ENCODE measurements at places on chromosomes 7 and 10. TPM values are rescaled to one million over a fixed set of nuclear protein-coding genes. Genes with fewer than 3 reads are reported as not detected.

DNA sequence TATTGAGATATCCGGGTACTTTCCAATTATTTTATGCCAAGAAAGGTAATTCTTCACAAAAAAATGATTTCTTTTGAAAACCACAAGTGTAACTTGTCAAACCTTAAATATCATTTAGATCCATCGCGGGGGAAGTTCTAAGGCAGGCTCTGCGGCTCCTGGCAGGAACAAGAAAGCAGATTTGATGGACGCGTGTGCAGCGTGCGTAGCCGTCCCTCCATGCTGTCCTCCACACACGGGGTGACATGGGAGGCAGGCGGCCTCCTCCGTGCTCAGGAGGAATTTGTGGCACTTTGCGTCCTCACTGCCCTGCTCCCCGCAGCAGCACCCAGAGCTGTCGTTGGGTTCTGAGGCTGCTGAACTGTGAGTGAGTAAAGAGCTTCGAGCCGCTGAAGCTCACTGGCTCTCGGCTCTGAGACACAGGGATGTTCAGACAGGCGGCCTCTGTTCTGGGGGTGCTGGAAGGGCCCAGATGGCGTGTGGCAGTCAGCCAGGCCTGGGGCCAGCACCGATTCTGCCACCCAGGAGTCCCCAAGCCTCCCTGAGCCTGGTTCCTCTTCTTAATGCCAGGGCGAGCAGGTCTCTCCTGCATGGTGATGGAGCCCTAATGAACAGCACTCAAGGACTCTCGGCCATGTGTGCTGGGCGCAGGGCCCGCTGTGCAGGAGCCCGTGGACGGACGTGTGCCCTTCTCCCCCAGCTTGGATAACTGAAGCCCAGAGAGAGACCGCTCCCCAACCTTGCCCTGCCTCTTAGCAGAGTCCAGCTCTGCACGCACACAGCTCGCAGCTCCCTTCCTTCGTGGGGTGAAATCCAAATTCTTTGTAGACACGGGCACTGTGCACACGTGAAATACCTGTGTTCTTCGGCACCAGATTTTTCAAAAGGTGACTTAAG lies 185.4 kb upstream of the SHH start:
- no peaks in the 10 kb centered on the region for H3K36me3 ChIP-seq
- no peak overlapping the region for H3K4me3 ChIP-seq
- DNase-seq: no peak
- H3K4me1 ChIP-seq: no peaks in the 10 kb centered on the region
- peaks cover 47% of the 10 kb centered on the region for H3K27me3 ChIP-seq

DNA sequence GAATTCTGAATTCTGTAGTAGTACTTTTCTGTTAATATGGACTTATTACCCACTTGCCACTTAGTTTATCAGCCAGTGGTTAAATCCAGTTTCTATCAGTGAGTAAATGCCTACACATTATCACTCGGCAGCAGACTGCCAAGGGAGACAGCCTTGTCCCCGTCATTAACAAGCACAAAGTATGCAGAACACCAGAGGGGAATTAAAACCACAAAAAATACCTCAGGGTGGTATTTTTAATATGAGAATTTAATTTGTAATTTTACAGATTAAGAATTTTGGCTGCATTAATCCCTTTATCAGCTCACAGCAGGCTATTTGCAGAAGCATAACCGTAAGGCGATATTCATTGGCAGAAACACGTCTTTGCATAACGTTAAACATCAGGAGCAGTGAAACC lies 150.0 kb upstream of the FZD1 start:
- no peaks in the 10 kb centered on the region for H3K27me3 ChIP-seq
- no peaks in the 10 kb centered on the region for H3K4me1 ChIP-seq
- peaks cover 58% of the 10 kb centered on the region for H3K36me3 ChIP-seq

- no peak for DNase-seq
- no peaks in the 10 kb centered on the region for H3K27me3 ChIP-seq
- H3K4me1 ChIP-seq: peaks cover 5% of the 10 kb centered on the region
- no peak overlapping the region for H3K4me3 ChIP-seq
- no peak overlapping the region for H3K27ac ChIP-seq
- H3K36me3 ChIP-seq: peaks cover 17% of the 10 kb centered on the region
These were observed 2.1 kb downstream of the SLC4A2 start for GRCh38 chr7:151061213-151062110.

The TMEM229A gene
- not detected for total RNA-seq

DNA sequence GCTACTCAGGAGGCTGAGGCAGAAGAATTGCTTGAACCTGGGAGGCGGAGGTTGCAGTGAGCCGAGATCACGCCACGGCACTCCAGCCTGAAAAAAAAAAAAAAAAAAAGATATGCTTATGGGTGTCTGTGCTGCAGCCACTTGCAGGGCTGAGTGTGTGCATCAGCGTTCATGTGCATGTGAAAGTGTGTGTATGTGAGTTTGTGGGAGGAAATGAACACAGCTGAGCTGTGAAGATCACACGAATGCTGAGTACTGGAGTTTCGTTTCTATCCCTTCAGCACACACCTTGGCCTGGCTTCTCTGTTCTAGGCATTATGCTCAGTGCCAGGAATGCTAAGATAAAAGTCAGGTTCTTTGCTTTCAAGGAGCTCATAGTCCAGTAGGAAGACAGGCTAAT lies 12.0 kb upstream of the SVOPL start:
- H3K4me1 ChIP-seq: no peaks in the 10 kb centered on the region
- no peak overlapping the region for H3K27ac ChIP-seq
- H3K36me3 ChIP-seq: no peaks in the 10 kb centered on the region
- H3K4me3 ChIP-seq: no peak overlapping the region
- H3K27me3 ChIP-seq: no peaks in the 10 kb centered on the region
- no peak for DNase-seq

- no peak for DNase-seq
- H3K36me3 ChIP-seq: no peaks in the 10 kb centered on the region
- H3K27ac ChIP-seq: no peak overlapping the region
- no peak overlapping the region for H3K4me3 ChIP-seq
- no peaks in the 10 kb centered on the region for H3K27me3 ChIP-seq
These were observed 231.9 kb downstream of the MAD1L1 start for GRCh38 chr7:2000746-2001321.

- no peak within 1 kb of the TSS for H3K4me3 ChIP-seq
- no peak for DNase-seq
- H3K27ac ChIP-seq: no peak within 1 kb of the TSS
- no peaks in the 10 kb centered on the region for H3K36me3 ChIP-seq
- no peaks in the 10 kb centered on the region for H3K4me1 ChIP-seq
These were observed at the start of gene LIPJ for GRCh38 chr10:88586462-88586861. LIPJ (plus strand) TSS chr10:88586762; CDS start chr10:88590688, 3,926 bp downstream.

The HOXA7 gene
- total RNA-seq: 40.4 TPM

- H3K27me3 ChIP-seq: no peaks in the 10 kb centered on the region
- peaks cover 12% of the 10 kb centered on the region for H3K4me1 ChIP-seq
- H3K27ac ChIP-seq: no peak overlapping the region
- H3K4me3 ChIP-seq: no peak overlapping the region
- no peak for DNase-seq
These were observed 38.6 kb downstream of the NRP1 start for GRCh38 chr10:33295851-33296250.

GRCh38 chr10:28201410-28202400 lies 101.2 kb downstream of the MPP7 start:
- H3K27me3 ChIP-seq: no peaks in the 10 kb centered on the region
- no peaks in the 10 kb centered on the region for H3K36me3 ChIP-seq
- H3K4me1 ChIP-seq: peaks cover 16% of the 10 kb centered on the region
- peak overlapping the region; percentile 13 for H3K27ac ChIP-seq

The CPVL gene
- 8.3 TPM for total RNA-seq

GRCh38 chr7:32256376-32256775 lies 186.2 kb upstream of the PDE1C start:
- no peak for DNase-seq
- no peak overlapping the region for H3K4me3 ChIP-seq
- H3K36me3 ChIP-seq: no peaks in the 10 kb centered on the region
- no peaks in the 10 kb centered on the region for H3K27me3 ChIP-seq

- H3K4me1 ChIP-seq: no peaks in the 10 kb centered on the region
- H3K27me3 ChIP-seq: no peaks in the 10 kb centered on the region
- H3K27ac ChIP-seq: no peak overlapping the region
- no peak overlapping the region for H3K4me3 ChIP-seq
These were observed 66.8 kb downstream of the LRMDA start for GRCh38 chr10:75497997-75498883.

DNA sequence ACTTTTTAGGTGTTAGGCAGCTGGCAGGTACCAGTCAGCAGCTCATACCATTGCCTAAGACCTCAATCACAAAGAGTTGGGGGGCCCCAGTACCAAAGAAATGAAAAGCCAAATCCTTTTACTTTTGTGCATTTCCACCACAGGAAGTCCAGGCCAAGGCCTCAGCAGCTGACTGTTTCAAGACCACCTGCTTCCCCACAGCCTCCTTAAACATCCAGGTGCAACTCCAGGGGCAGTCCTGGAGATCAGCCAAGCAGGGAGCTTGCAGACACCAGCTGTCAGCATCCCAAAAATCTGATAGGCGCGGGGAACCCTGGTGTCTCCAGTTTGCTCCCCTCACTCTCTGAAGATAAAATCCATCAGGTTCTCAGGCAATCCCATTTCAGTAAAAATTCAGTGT lies 91.5 kb upstream of the EFCAB10 start:
- no peaks in the 10 kb centered on the region for H3K36me3 ChIP-seq
- no peak overlapping the region for H3K27ac ChIP-seq
- H3K4me1 ChIP-seq: peaks cover 16% of the 10 kb centered on the region
- no peak overlapping the region for H3K4me3 ChIP-seq
- DNase-seq: no peak

DNA sequence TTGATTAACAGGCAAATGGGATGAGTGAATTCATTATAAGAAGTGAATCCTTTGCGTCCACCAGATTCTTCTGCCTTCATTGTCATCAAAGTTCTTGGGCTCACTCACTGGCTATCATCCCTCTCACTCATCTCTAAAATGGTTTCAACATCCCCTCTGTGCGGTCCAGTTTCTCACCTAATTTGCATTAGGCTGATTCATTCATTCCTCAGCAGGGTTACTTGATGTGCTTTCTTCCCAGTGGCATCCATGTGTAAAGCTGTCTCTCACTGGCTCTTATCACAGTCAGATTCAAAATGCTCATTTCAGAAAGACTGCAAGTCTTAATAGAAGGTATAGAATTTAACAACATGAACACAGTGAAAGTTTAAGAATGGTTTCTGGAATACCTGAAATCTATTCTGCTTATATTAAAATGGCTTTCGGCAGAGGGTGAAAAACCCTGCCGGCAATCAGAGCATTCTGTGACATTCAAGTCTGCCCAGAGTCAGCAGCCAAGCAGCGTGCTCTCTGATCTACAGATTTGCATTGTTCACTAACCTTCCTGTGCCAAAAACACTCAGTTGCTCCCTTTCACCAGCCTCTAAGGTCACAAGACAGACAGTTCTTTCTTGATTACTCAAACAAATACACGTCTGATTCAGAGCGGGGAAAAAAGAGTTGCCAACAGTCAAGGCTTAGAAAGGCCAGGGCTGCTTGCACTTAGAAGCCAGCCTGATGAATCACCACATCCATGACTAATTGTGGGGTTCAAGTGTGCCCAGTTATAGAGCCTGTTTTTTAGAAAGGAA lies 106.7 kb downstream of the TES start:
- peak overlapping the region; percentile 97 for H3K27ac ChIP-seq
- H3K36me3 ChIP-seq: no peaks in the 10 kb centered on the region
- H3K27me3 ChIP-seq: no peaks in the 10 kb centered on the region
- H3K4me3 ChIP-seq: peak overlapping the region; percentile 39
- peak; percentile 89 for DNase-seq
- peaks cover 47% of the 10 kb centered on the region for H3K4me1 ChIP-seq

DNA sequence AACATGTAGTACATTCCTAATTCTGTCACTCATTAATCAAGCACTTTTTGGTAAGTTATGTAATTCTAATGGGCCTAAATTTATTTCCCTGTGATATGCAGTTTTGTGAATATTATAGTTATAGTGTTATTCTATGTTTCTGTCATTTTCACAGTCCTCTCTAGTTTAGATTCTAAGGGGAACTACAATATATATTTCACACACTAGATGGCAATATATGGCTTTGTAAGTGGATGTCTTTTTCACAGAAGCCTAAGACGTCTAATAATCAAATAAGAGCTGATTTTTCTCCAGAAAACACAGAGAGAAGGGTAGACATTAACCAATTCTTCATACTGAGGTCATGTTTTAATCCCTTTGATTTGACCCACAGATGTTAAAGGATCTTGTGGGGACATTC lies 18.0 kb downstream of the RNLS start:
- H3K27ac ChIP-seq: no peak overlapping the region
- H3K27me3 ChIP-seq: no peaks in the 10 kb centered on the region
- H3K4me1 ChIP-seq: no peaks in the 10 kb centered on the region
- no peaks in the 10 kb centered on the region for H3K36me3 ChIP-seq
- no peak overlapping the region for H3K4me3 ChIP-seq
- peak; percentile 46 for DNase-seq

- H3K27me3 ChIP-seq: no peaks in the 10 kb centered on the region
- peaks cover 7% of the 10 kb centered on the region for H3K4me1 ChIP-seq
- DNase-seq: no peak
- H3K27ac ChIP-seq: no peak overlapping the region
- no peak overlapping the region for H3K4me3 ChIP-seq
These were observed 109.1 kb downstream of the CPED1 start for GRCh38 chr7:121097577-121097976.

GRCh38 chr10:74917481-74918077 lies 91.2 kb downstream of the KAT6B start:
- no peaks in the 10 kb centered on the region for H3K27me3 ChIP-seq
- H3K4me3 ChIP-seq: no peak overlapping the region
- peaks cover 13% of the 10 kb centered on the region for H3K4me1 ChIP-seq
- H3K27ac ChIP-seq: no peak overlapping the region

DNA sequence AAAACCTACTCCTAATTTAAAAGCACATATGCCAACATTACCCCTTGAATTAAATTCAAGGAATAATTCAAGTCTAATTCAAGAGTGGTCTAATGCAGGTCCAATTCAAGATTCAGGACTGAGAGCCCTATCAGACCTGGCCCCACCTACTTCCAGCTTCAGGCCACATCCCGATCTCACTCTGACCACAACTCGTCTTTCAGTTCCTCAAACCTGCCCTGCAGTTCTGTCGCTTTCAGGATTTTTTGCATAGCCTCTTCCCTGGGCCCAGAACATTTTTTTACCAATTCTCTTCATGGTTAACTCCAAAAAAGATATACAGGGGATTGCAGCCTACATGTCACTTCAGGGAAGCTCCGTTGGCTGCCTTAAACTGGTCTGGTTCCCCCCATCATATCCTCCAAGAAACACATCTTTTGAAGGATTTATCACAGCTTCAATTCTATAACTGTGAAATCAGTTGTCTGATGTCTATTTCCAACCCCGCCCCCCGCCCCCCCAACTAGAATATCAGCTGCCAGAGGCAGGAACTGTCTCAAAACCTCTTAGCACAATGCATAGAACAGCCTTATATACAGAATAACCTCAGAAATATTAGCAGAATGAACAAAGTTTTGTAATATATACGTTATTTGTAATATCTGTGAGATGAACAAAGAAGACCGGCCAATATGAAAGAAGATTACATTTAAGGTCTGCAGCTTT lies 20.8 kb downstream of the CCDC6 start:
- no peaks in the 10 kb centered on the region for H3K36me3 ChIP-seq
- H3K4me1 ChIP-seq: no peaks in the 10 kb centered on the region
- H3K27me3 ChIP-seq: no peaks in the 10 kb centered on the region

The PWWP2B gene
- total RNA-seq: 0.57 TPM

GRCh38 chr10:126935263-126935946 lies 30.2 kb downstream of the DOCK1 start:
- H3K27me3 ChIP-seq: no peaks in the 10 kb centered on the region
- peaks cover 8% of the 10 kb centered on the region for H3K4me1 ChIP-seq
- H3K27ac ChIP-seq: peak overlapping the region; percentile 54
- DNase-seq: peak; percentile 73
- H3K4me3 ChIP-seq: no peak overlapping the region
